Stimulated activated CD4-positive, alpha-beta T cell treated with anti-CD3 and anti-CD28 coated beads, Interleukin-15, amount 100 ng/mL, for 48 hours (primary cell): ENCODE measurements at places on chromosomes 11 and 22.
A peak's percentile ranks its signal among the peaks of the same experiment; 100 is the strongest.

DNA sequence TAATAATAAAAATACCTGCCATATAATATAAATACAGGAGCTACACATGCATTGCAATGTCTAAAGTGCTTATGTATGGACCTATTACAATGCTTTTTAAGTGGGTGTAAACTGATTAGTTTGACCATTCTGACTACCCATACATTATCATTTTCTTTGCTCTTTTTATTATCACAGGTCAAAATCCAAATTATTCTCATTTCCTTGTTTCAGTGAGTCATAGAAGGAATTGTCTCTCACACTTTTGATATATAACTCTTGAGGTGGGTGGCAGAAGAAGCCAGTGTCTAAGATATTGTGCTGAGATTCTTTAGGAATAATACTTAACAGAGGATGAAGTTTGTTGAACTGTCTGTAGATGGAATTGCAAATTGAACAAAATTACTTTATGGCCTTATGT is 35.6 kb downstream of the GAS2 start:
- DNase-seq, result no peak

DNA sequence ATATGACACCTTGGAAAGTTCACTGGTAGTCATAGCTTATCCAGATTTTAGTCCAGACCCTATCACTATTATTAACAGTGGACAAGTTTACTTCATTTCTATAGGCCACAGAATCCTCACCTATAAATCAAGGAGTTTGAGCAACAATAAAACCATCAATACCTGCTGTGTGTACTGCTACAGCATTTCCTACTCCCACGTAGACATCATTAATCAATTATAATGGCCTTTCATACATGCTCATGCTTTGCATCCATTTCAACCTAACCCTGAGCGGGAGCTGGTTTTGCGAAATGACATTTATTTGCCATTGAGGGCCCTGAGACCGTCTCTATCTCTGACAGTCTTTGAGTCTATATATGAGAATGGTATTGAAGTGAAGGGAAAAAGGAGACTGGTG is 312.3 kb downstream of the FAT3 start:
- DNase-seq, result no peak

GRCh38 chr11:66725647-66726046 is 3.4 kb downstream of the SPTBN2 start:
- no peak for DNase-seq

DNA sequence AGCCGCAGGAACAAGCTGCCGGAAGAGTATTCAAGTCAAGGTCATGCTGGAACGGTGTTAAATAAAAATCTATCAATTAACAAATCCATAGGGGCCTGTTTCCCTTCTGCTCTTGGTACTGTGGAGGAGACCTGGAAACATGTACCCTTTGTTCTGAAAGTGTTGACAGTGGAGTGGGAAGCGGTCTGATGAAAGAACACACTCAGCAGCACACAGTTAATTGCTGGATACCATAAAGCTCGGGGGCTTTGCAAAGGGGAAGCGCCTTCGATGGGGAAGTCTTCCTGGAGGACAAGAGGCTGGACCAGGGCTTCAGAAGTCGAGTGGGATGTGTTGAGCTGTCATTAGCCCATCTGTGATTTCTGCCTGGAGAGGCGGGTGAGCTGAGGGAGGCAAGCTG is 112.5 kb upstream of the CLPB start:
- no peak for DNase-seq

DNA sequence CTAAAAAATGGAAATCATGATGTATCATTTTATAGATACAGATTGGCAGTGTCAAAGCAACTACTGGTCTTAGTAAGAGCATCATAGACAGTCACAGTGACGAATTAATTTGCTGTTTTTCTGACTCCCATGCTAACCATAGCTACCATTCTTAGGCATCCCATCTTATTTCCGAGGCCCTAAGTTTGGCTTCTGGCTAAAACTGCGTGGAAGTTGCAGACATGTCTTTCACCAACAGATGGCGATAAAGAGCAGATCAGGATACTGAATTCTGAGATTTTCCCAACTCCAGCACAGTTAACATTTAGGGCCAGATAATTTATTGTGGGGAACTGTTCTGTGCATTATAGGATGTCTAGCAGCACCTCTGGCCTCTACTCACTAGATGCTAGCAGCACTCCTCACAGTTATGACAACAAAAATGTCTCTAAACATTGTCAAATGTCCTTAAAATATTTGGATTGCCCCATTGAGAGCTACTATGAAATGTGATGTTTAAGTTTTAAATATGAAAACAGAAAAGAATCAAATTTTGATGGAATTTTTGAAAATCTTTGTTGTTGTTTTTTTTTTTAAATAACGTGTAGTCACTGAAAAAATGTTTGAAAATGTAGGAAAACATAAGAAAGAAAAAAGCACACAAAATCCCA is 16.3 kb downstream of the OR2AG2 start:
- no peak for DNase-seq

DNA sequence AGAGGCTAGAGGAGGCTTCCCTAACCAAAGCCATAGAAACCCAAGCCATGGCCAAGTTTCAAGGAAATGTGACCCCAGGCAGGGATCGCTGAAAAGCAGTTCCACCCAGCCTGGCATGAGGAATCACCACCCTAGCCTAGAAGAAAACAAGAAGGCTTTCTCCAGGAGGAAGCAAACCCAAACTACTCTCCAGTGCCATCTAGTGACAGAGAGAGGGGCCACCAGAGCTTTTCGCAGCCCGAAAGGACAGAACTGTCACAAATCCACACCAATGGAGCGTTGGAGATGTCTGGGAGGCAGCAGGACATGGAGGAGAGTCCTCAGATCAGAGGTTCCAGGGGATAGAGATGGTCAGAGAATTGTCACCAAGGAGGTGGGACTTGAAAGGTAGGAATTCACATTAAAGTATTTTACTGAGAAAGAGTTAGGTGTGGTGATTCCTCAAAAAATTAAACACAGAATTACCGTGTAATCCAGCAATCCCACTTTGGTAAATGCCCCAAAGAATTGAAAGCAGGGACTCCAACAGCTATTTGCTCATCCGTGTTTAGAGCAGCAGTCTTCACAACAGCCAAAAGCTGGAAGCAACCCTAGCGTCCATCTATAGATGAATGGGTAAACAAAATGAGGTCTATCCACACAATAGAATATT is 67.3 kb upstream of the NUP50 start:
- DNase-seq, result peak; percentile 47

DNA sequence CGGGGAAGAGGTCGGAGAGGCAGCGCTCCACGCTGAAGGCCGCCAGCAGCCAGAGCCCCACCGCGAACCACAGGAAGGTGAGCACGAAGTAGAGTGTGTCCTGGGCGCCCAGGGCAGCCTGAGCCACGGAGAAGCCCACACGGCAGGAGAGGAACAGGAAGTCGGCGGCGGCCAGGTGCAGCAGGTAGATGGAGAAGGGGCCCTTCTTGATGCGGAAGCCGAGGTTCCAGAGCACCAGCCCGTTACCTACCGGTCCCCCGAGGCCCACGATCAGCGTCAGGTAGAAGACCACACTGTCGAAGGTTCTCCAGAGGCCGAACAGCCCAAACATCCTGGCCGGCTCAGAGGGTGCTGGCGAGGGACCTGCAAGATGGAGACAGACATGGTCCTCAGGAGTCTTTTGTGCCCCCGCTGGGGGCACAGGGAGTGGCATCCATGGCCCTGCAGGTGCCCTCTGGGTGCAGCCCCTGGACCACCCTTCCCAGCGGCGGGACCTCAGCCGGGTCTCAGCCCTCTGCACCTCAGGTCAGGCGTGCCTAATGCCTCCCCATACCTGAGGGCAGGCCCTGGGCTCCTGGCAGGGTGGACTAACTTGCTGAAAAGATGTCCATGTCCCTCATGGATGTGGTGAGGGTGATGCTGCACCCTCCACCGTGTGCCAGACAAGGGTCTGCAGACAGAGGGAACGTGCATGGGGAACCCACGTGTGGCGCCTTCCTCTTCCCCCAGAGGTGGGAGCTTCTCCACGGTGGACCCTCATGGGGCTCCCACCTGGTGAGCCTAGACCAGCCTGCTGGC is at the start of gene MRGPRG:
TSS of gene MRGPRG (minus strand) at position 331 of the 798 bp plus-strand sequence. CDS start at position 331, 0 bp downstream.
- DNase-seq, result no peak

DNA sequence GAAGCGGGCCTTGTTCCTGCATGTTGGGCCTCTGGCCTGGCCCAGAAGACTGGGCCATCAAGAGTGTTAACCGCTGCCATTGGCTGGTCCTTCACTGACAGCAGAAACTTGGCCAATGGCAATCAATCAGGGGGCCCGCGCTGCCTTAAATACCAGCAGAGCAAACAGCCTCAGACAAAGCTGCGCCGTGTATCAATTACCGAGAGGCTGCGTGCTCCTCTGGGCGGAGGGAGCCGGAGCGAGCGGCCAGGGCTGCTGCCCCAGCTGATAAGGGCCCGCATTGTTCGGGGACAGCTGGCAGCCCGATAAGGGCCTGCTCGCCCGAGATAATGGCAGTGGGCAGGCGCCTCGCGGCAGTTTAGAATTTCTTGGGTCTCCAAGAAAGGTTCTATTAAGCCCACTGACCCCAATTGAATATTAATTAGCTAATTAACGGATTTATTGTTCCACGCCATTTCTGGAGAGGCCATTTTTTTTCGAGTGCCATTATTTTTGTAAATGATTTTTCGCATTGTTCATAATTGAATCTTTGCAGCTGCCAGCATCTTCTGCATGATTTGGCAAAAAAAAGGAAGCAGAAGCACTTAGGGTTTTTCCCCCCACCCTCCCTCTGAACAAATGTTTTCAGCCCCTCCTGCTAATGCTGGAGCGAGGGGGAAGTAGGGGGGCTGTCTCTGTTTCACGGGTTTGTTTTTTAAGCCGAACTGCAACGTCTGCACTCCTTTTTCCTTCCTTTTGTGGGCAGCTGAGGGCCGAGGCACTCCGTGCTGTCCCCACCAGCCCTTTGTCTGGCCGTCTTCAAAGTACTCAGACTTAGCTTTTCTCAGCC is 37.6 kb upstream of the RIC3 start:
- no peak for DNase-seq

GRCh38 chr11:119340335-119341221 is at the start of gene C1QTNF5:
TSS of gene C1QTNF5 (minus strand) at chr11:119340883. CDS start at chr11:119340397, 486 bp downstream.
- no peak for DNase-seq

DNA sequence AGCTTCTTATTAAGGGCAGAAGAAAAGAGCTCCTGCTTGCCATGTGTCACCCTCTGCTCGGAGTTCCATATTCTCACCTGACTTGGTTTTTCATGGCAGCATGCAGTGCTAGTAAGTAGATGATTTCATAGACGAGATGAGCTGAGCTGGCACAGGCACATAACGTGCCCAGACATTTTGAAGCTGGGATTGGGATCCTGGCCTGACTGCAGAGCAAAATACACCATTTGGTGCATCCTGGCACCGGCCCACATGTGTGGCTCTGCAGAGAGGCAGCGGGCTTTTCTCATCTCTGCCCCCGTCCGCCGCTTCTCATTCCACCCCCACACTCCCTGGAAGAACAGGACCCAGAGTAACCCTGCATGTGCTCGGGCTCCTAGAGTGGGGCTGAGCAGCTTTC is 24.8 kb downstream of the FAM118A start:
- DNase-seq, result no peak

DNA sequence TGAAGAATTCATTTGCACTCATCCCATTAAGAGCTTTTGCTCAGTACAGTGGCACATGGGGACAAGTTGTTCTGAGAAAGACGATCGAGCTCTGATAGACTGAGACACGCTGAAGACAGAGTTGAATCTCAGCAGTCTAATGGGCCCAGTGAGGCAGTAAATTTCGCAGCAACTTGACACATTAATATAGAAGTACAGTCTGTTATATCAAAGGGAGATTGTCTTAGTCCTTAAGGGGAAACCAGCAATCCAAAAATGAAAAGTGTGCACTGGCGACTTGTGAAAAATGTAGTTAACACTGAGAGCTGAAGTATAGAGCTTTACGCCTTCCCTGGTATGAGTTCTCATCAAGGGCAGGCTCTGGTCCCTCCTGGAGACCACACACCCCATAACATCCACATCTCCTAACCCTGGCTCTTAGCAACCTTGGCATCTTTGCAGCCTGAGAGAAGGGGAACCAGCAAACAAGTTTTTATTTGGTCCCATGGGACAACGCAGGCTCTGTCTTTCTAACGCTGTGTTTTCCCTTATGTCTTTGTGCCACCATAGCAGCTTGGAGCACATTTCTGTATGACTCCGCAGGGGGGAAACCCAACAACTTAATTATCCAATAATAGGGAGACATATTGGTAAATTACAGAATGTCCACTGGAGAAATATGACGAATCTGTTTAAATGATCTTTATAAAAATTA is 952.5 kb downstream of the OPCML start:
- DNase-seq, result no peak

- DNase-seq, result no peak
Measured at GRCh38 chr11:44693654-44694119, 33.1 kb upstream of the TSPAN18 start.
